Renal cortex interstitium (tissue), 15 donors: ENCODE measurements at places on chromosomes 16 and 17.

- DNase-seq = no peak
These were observed 127.3 kb upstream of the MON1B start for GRCh38 chr16:77063676-77064016.

DNA sequence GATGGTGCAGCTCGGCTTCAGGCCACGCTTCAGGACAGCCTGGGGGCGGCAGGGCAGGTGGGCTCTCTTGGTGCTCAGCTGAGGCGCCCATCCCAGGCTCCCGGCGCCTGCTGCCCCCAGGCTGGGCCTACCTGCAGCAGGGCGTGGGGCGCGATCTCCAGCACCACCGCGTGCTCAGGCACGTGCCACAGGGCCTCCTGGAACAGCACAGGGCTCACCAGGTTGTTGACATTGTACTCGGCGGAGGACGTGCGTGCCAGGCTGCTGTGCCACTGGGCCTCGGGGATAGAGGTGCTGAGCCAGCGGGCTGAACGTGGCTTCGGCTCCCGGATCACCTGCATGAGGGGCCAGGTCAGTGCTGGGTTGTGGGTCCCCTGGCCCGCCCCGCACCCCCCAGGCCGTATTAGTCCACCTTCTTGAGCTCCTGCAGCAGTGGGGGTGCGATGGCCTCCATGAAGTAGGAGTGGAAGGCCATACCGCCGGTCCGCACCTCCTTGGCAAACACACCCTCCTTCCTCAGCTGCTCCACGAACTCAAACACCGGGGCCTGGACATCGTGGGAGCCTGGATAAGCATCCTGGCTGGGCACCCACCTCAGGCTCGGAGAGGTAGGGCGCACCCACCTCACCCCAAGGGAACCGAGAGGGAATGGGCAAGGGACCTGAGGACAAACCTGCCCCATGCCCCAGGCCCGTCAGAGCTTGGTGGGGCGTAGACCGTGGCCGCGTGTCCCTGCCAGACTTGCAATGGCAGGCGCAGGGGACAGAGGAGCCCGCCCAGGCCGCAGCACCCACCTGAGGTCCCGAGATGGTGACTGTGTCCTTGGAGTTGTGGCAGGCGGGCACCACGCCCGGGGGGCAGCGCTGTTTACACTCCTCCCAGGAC is 9.0 kb downstream of the FASN start:
- no peak for DNase-seq

GRCh38 chr17:56478836-56479447 is 114.6 kb upstream of the NOG start:
- no peak for DNase-seq

DNA sequence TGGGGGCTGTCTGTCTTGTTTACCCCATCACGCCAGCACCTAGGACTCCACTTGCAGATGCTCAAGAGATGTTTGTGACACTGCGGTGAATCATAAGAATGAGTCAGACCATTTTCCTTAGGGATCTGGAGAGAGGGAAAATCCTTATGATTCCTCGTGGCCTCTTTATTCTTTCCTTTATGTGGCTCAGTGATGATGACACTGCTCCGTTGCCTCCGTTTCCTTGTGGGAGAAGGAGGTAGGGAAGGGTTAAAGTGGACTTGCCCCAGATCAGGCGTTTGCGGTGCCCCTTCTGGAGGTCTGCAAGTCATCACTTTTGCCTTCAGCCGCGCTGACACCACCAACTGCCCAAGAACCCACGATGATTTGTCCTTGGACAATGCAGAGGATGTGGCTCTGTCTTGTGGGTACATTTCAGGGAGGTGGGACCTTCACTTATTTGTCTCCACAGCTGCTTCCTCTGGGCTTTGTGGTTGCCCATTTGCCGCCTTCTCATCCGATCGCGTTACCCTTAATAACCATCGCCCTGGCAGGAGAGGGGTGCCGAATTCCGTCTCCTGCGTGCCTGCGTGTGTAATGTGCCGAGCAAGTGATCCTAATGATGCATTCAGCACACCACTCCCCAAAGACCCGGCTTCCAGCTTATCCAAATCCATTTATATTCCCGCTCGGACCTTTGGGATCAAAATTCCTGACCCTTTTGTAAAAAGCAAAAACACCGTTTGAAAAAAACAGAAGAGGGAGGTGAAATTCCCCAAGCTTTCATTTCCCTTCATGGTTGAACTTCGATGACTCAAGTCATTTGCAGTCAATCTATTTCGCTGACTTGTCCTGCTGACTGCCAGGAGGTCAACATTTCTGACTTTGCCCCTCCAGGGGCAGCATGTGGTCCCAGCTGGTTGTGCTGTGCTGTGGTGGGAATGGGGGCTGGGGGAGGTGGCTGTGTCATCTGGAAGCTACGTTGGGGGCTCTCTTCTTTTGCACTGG is 87.2 kb upstream of the IRX3 start:
- no peak for DNase-seq

DNA sequence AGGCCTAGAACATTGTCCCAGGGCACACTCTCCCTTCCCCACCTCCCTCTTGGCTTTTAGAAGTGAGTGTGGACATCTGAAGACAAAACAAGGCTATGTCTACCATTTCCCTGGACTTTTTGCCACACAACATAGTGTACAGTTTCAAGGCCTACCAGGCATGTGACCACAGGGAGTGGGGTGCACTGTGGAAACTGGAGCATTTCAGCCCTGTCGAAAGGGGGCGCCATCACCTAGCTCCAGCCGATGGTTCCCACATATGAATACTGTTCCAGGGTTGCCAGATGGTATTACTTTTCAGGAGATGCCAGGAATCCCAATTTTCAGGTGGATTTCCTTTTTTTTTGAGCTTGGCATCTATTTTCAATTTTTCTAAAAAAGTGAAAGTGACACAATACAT is 140.7 kb downstream of the KATNIP start:
- DNase-seq = no peak

DNA sequence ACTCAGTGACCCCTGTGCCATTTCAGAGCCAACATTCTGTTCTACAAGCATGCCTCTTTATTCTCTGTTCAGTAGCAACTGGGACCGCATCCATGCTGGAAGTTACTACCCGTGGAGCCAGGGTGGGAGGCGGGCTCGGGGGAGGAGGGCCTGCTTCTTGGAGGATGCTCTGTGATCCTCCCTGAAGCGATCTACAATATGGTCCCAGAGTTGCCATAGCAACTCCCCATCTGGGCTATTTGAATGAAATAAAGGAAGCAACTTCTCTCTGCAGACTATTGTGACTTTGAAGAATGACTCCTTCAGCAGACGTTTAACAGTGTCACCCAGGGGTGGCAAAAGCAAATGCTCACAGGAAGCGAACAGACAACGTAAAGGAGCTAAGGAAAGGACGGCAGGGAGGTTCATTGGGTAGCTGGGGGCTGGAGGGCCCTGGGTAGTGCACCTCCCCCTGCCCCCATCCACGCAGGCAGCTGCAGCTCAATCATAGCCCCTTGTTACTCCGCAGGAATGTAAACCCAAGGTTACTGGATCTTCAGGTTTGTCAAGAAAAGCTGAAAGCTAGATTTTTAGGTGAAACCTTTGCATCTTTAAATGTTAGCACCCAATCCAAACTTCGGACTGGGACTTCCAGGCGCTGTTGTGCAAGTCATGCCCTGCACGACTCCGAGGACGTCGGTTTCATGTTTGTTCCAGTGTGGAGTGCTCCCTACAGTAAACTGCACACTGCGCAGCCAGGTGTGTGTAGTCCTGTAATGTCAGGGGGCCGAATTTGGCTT is 51.1 kb upstream of the MEAK7 start:
- no peak for DNase-seq

- no peak for DNase-seq
These were observed 5.2 kb upstream of the FANCA start for GRCh38 chr16:89821438-89822187.

GRCh38 chr17:48241770-48242497 is 134.4 kb downstream of the SNX11 start:
- DNase-seq = no peak

DNA sequence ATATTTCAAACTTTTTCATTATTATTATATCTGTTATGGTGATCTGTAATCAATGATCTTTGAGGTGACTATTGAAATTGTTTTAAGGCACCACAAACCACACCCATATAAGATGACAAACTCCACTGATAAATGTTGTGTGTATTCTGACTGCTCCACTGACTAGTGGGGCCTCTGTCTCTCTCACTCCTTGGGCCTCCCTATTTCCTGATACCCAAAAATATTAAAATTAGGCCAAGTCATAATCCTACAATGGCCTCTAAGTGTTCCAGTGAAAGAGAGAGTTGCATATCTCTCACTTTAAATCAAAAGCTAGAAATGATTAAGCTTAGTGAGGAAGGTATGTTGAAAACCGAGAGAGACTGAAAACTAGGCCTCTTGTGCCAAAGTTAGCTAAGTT is 23.4 kb downstream of the CYLD start:
- DNase-seq = no peak

- DNase-seq = no peak
These were observed 52.5 kb upstream of the DHX40 start for GRCh38 chr17:59512844-59513385.

DNA sequence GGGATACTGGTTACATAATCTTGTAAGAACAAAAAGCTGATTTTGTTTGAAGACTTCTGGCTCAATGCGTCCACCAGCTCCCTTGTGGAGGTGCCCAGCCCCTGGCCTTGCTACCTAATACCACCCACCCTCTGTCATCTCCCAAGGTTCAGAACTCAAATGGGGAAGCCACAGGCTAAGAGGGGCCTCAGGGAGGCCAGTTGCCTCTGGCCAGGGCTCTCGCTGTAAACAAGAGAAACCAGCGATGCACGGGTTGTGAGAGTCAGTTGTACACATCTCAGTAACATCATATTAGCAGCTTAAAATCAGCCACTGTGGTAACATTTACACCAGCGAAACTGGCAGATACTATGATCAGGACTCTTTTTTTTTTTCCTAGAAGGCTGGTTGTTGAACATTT is 6.0 kb downstream of the TEKT5 start:
- DNase-seq = no peak
